Vagina (tissue), 2 donors: ENCODE measurements at places on chromosomes 6 and 20.

- no peak for DNase-seq
Measured at GRCh38 chr6:111664565-111665030, 58.9 kb upstream of the TRAF3IP2 start.

- no peak for DNase-seq
Measured at GRCh38 chr20:8133851-8134451, 1.9 kb downstream of the PLCB1 start.

DNA sequence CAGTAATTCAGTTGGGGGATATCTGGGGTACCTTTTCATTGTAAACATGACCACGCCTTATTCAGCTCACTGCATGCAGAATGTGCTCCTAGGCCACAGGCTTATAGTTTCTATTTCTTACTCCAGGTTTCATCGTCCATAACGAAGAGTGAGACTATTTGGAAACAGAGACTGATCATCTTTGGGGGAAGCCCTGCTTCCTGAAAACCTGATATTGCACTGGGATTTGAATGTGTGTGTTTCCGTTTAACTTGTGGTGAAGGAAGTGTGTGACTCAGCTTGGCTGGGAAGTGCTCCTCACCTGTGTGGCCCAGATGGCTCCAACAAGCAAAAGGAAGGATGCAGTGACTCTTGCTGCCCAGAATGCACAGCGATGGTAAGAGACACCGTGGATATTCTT, 19.6 kb upstream of the LTV1 start:
- DNase-seq, result no peak

GRCh38 chr20:62907384-62908317, 18.7 kb downstream of the DIDO1 start:
- DNase-seq, result no peak

DNA sequence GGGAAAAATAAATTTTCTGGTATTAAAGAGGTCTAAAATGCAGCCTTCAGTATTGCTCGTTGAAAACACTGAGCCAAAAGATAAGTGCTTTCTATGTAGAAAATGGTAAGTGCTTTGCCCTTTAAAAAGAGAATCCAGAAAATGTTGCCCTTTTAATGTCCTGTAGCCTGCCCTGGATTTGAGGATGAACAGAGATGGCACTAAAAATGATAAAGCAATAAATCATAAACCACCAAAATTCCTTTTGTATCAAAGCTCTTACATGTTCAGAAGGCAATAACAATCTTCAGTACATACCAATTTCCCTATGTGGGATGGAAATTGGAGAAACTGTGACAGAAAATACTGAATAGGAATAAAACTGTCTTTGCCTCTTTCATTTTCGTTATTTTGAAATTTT, 405.8 kb downstream of the PHF3 start:
- no peak for DNase-seq

- DNase-seq, result no peak
Measured at GRCh38 chr6:96153775-96154174, 138.0 kb downstream of the FUT9 start.

DNA sequence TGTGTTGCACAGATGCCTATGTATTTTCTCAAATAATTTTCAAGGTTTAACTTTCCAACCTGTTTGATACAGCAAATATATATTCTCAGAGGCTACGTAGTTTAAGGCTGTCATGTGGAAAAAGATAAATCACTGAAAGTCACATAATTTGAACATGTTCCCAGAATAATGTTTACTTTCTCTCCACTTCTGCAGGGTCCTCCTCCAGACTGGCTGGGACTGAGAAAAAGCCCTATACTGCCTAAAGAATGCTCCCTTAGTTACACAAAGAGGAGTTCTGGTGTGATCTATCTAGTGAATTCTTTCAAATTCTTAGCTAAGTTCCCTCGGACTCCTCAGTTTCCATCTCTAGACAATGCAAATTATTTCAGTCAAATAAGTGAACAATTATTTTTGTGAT, 411.0 kb downstream of the C6orf118 start:
- DNase-seq, result no peak

DNA sequence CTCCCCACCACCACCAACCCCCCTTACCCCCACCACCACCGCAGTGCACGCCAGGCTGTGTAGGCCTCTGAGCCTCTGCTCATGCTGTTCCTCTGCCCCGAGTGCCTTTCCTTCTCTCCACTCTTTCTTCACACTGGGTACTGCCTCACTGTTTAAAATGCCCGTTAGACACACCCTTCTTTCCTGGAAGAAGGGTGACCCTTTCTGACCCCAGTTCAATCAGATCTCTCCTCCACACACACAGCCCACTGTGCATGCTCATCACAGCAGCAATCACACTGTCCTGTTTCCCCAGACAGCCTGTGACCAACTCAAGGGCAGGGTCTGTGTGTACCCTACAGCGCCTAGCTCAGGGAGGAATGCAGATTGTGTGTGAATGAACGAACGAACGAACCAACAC, 10.0 kb downstream of the TMEM74B start:
- no peak for DNase-seq

GRCh38 chr6:113595911-113596376, 261.2 kb upstream of the MARCKS start:
- DNase-seq, result no peak

DNA sequence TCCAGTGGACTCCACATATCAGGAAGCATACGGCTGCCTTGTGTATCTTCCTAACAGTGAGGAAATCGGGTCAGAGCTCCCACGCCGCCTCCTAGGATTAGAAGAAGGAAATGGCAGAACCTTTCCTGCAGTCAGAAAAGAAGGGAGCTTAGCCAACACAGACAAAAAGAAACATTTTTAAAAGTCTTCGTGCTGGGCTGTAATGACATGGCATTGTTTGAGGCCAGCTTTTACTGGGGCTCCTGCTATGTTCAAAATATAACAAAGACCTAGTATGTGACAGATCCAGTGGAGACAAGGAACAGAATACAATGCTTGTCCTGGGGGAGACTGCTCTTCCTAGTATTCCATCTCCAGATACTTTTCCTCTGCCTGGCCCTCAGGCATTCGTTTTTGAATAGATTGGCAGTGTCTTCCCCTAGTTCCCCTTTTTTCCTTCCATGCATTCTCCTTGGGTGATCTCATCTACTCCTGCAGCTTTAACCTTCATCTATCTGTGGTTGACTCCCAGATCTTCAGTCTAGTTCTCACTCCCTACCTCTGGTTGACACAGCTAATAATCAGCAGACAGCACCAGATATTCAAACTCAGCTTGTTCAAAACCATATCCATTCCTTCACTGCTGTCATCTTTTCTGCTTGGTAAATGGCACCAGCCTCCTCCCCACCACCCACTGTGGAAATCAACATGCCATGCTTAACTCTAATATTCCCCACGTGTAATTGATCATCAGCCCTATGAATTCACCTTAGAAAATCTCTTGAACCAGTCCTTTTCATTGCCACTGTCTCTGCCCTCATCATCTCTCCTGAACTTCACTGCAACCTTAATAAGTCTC, 94.5 kb upstream of the VSTM2L start:
- no peak for DNase-seq

GRCh38 chr6:33700391-33701050, 11.0 kb downstream of the UQCC2 start:
- DNase-seq, result no peak

DNA sequence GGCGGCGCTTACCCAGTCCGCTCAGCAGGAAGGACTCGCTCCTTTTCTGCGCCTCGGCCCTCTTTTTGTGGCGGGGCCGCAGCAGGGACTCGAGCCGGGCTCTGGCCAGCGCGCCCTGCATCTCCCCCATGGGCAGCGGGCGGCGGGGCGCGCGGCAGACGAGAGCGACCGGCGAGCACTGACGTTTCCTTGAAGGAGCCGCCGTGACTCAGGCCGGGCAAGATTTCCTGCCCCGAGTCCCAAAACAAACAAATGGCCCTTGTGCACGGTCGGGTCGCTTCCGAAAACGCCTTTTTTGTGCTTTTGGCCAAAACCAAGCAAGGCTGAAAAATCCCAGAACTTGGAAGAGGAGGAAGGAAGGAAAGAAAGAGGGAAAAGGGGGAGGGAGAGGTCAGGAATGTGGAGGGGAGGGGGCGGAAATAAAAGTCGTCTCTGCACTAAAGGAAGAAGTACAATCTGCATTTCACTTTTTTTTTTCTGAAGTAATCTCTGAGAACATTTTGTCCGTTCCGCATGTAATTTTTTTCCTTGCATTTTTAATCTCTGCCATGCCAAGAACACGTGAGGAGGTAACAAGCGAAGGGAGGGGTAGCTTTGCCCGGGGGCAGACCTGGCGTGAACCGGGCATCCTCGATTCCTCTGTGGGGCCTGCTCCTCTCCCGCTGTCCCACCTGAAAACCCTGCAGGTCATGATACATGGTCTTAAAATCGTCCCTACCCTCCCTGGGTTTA, 123.3 kb upstream of the SLC2A12 start:
- no peak for DNase-seq

DNA sequence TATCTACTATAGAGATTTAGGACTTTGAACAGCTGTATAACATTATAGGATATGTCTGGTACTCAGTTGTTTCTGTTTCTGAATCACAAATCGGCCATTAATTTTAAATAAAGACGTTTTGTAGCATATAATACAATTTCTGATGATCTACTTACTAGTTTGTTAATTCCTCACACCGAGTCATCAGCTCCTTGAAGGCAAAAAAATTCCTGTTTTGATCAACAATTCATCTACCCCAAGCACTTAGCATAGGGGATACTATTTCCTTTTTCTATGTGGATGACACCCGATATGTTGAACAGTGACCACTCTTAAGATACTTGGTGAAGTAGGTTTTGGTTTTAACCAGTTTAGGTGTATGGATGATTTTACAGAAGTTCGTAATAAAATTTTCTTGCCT, 107.3 kb downstream of the NCOA3 start:
- no peak for DNase-seq

GRCh38 chr20:48731536-48731935, 96.3 kb downstream of the PREX1 start:
- no peak for DNase-seq

GRCh38 chr6:109383438-109383940, 1.2 kb upstream of the CD164 start:
- DNase-seq, result no peak

DNA sequence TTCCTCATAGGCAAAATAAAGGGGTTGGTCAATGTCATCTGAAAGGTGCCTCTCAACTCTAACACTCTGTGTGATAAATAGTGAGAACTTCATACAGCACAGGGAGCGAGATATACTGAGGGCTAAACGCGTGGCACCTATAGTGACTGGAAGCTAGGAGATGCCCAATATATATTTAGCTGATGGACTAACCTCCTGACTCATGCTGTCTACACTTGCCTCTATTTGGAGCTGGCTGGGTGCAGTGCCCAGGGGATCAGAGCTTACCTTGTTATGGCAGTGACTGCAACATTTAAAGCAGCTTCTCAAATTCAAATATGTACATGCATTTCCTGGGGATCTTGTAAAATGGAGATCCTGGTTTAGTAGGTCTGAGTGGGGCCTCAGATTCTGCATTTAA, 111.6 kb upstream of the PLN start:
- DNase-seq, result no peak

- no peak for DNase-seq
Measured at GRCh38 chr6:55495277-55495676, 83.7 kb downstream of the HMGCLL1 start.

GRCh38 chr6:144899161-144899560, 614.0 kb downstream of the UTRN start:
- no peak for DNase-seq
